ENCODE measurements at places on chromosomes 7 and 10.

DNA sequence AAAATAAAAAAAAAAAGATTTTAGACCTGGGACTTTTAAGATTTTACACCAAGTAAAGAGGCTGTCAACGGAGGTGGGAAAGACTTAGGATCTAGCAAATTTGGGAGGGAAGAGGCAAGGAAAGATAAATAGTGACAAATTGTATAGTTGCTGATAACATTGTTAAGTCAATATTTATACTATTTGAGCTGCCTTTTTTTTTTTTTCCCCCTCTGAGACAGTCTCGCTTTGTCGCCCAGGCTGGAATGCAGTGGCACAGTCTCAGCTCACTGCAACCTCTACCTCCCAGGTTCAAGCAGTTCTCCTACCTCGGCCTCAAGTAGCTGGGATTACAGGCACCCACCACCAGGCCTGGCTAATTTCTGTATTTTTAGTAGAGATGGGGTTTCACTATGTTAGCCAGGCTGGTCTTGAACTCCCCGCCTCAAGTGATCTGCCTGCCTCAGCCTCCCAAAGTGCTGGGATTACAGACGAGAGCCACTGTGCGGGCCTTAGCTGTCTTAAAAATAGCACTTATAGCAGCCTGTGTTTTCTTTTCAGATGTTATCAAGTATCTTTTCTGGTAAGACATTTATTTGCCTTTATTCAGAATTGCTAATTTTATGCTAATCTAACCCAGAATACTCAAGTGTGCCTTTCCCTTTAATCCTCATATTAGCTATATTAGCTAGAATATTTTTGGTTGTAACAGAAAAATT lies 94.5 kb downstream of the MMRN2 start:
- DNase-seq: no peak

GRCh38 chr7:91291902-91292301 lies 27.7 kb downstream of the FZD1 start:
- DNase-seq: no peak

DNA sequence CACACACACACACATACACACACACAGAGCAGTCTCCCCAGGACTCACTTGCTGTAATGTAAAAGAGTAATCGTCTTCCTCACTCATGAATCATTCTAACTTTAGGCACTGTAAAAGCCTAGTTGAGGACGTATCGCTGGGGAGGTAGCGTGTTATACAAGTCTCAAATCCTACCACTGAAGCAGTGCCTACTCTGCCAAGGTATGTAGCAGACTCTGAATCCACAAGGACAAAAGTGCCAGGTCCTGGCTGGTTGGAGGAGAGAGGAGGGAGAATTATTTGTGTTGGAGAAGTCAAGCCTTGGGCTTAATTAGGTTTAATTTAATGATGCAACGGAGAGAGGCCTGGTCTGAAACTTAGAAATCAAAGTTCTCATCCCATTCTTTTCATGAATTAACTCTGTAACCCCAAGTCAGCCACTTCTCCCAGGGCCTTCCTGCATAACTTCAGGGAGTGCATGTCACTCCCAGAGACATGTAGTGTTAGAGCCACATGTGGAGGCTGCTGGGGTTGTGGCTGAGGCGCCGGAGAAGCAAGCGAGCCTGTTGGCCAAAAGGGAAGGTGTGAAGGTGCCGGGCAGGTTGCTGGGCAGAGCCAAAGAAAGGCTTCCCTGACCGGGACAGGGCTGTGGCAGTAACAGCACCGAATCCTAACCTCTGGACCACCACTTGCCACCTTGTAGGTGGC lies 36.7 kb downstream of the NKX2-3 start:
- no peak for DNase-seq

GRCh38 chr10:43891241-43891640 lies 242.6 kb upstream of the ZNF32 start:
- DNase-seq: no peak

DNA sequence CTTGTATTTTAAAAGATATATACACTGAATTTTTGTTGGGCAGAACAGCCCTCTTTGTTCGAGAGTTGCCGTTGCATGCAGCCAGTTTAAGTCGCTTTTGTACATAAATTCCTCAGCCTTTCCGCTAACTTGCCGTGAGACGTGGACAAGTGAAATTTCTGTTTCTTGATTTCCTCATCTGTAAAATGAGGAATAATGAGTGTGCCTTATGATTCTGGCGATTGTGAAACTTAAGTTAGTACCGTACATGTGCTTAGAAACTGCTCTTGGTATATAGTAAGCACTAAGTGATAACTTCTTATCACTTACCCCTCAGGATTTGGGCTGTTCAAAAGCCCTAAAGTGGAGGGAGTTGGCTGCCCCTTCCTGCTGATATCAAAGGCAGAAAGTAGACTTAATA lies 1.4 kb downstream of the CCNJ start:
- peak; percentile 74 for DNase-seq

DNA sequence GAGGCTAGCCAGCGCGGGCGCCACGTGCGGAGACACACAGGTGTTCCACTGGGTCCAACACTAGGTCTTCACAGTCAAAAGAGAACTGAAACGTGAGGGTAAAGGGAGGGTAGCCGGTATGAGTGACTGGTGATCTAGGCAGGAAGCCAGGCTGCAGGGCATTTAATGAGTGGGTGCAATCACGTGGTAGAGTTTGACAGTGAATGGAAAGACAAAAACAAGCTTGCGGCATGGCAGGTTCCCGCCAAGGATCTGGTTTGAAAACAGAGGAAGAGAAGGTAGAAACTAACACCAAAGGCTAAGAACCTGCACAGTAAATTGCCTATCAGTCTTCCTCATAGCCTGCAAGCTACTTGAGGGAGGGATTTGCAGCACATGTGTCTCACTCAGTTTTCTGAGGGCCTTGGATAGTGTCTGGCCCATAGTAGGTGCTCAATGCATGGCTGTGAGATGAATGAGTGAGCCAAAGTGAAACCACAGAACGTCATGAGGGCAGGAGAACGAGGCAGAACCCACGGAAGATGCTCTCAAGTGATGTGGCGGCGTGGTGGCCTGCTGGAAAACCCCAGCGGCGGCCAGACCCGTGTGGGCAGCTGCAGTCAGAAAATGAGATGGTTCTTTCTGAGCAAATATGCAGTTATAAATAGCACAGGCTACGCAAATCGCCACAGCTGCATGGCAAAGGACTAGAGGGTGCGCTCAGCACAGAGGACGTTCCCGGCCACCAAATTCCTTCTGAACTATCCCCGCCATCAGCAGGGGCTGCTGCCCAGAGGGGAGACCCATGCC lies 183.6 kb upstream of the NFE2L3 start:
- no peak for DNase-seq

- DNase-seq: no peak
Measured at GRCh38 chr7:130917669-130918128, 183.7 kb upstream of the KLF14 start.

GRCh38 chr10:122010405-122011050 lies 21.6 kb downstream of the TACC2 start:
- no peak for DNase-seq

DNA sequence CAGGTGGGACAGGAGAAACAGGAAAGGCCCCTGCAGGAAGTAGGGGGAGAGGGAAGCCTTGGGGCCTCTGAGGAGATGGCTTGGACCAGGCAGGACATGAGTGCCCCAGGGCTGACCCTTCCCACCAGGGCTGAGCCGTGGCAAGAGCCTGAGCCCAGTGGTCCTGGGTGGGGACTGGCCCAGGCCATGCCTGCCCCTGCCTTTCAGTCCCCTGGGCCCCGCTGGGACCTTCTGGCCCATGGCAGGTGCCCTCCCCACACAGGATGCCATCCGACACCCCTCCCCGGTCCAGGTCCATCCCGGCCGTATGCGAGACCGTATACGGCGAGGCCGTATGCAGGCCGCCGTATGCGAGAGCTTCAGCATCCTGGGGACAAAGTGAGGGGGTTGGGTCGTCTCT lies 2.0 kb downstream of the GRIFIN start:
- DNase-seq: no peak

DNA sequence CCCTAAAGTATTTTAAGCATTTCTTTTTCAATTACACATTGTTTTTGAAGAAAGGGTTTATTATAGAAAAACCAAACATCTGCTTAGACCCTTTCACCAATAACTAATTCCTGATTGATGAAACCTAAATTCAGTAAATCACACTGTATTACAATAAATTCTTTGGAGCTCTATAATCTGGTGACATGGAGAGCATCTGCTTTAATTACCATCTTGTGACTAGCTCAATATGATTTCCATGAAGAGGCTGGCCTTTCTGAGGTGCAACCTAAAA lies 9.7 kb downstream of the HYCC1 start:
- no peak for DNase-seq

DNA sequence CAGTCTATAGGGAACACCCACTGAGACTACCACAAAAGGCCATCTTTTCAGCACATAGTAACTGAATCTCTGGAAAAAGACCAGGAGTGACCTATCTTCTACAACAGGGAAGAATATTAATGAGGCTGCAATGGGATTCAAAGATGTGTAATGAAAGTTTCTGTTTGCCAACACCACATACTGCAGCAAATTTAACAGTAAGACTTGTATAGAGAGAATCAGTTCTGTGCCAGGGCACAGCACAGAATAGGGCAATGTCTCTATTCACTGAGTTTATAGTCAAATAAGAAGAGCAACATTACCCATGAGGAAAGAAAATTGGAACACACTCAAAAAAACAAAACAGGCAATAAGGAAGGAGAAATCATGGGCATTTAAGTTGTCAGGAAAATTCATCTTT lies 91.4 kb upstream of the PTN start:
- DNase-seq: no peak

DNA sequence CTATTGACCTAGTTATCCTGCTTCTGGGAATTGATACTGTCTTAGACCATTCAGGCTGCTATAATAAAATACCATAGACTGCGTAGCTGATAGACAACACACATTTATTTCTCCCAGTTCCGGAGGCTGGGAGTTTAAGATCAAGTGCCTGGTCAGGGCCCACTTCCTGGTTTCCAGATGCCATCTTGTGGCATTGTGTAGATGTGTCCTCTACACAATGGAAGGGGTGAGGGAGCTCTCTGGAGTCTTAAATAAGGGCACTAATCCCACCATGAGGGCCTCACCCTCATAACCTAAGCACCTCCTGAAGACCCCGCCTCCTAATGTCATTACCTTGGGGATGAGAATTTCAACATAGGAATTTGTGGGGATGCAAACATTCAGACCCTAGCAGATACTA lies 62.4 kb downstream of the SLC35B4 start:
- peak; percentile 43 for DNase-seq

DNA sequence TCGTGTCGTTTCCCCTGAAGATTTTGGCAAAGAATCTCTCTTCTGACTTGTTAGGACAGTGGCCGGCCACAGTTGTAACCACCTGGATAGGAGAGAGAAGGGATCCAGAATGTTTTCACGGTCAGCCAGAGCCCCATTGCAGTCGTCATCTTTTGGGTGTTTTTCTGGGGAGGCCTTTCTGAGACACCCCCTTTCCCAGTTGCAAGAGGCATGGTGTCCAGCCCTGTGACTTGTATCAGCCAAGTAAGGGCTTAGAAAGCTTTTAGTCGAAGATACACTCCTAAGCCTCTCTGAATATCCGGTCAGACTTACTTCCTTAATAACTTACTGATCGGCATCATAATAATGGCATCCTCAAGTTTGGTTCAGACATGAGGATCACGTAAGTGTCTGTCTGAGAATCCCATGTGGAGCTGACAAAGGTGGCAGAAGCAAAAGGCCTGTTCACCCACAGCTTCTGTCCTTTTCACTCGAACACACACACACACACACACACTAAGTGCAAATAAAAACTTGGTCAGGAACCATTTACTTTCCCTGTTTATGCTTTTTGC lies 435.7 kb upstream of the GALNT17 start:
- DNase-seq: no peak

- DNase-seq: no peak
Measured at GRCh38 chr7:141225916-141226618, 152.2 kb downstream of the TMEM178B start.

GRCh38 chr10:11004144-11005077 lies 13.3 kb upstream of the CELF2 start:
- DNase-seq: no peak

DNA sequence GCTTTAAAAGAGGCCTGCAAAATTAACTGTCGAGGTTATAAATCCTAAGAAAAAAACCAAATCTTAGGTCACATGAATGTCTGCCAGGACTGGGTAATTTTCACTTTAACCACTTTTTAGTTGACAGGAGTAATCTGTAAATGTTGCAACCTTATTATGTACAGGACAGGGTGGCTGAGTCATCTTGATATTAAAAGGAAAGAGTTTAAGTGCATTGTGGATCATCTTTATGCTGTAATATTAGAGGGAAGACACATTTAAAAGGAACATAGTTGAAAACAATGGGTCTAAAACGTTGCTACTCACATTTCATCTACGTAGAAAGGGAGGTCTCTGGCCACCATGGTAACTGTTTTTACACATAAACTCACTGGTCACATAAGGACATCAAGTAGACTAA lies 115.5 kb downstream of the LSMEM1 start:
- no peak for DNase-seq

- no peak for DNase-seq
Measured at GRCh38 chr10:12419262-12419847, 70.0 kb downstream of the CAMK1D start.

DNA sequence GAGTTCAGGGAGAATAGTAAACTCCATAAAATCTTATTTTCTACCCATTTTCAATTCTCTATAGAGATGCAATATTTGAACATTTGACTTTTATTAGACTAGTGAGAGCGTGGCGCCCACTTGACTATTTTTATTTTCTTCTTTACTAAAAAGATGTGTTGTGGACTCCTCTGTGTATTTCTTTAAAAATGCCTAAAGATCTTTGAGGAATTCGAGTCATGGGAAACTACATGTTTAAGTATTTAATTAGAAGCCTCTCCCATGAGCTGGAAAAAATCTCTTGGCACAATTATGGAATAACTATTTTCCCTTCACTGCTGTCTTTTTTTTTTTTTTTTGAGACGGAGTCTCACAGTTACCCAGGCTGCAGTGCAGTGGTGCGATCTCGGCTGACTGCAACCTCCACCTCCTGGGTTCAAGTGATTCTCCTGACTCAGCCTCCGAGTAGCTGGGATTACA lies 124.2 kb downstream of the ARHGAP12 start:
- DNase-seq: no peak

GRCh38 chr7:81298951-81299666 lies 380.3 kb upstream of the SEMA3C start:
- no peak for DNase-seq

DNA sequence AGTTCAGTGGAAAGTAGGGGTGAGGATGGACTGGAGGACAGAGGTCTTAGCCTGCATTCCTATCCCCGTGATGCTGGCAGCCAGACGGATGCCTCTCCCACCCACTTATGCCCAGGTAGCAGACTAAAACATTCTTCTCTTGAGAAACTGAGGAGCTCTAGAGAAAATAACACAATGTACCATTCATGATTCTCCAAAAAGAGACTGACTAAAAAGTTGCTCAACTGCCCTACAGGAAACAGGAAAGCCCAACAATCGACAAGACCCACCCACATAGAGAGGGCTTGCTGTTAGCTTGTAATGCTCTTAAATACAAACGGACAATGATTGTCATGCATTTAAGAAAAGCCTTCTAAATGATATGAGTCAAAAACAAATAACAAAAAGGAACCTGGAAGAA lies 33.2 kb upstream of the PDE1C start:
- no peak for DNase-seq

Measured in inflammatory macrophage (primary cell).